ENCODE measurements at places on chromosomes 13 and 19.

- no peak for DNase-seq
Measured at GRCh38 chr13:40103864-40104263, 448.4 kb downstream of the COG6 start.

GRCh38 chr19:6010107-6010506 lies 32.2 kb upstream of the RANBP3 start:
- DNase-seq = no peak

DNA sequence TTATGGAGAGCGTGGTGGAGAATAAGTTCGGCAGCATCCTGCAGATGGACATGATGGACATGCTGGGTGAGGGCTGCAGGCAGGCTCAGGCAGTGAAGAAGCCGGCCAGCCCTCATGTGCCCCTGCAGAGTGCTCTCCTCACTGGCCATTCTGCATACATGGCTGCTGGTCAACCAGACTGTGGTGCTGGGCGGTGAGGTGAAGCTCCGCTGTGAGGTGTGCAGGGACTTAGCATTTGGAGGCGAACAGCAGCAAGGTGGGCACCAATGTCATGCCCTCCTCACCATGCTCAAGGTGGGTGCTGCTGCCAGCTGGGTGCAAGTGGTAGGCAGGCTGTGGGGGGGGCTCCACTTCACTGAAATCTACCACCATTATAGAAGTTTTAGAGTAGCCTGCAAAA lies 5.7 kb upstream of the ZNF492 start:
- DNase-seq = no peak

GRCh38 chr13:66967811-66968597 lies 262.1 kb downstream of the PCDH9 start:
- DNase-seq = no peak

DNA sequence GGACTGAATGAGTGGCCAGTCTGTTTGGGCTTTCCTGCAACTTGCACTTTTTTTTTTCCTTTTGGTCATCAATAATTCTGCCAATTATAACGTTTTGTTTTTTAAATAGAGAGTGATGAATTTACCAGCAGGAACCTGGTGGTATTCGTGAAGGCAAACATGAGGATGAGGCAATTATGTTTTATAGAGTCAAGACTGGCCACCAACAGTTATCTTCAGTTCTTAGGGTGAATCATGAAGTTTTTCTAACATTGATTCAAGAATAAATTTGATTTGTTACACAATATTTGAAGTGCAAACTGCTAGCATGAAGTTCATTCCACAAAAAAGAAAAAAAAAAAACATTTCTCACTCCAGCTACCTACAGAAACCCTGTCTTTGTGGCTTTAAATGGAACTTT lies 244.5 kb downstream of the SPRY2 start:
- DNase-seq = no peak

GRCh38 chr13:76466043-76466442 lies 420.2 kb downstream of the KCTD12 start:
- DNase-seq = no peak

DNA sequence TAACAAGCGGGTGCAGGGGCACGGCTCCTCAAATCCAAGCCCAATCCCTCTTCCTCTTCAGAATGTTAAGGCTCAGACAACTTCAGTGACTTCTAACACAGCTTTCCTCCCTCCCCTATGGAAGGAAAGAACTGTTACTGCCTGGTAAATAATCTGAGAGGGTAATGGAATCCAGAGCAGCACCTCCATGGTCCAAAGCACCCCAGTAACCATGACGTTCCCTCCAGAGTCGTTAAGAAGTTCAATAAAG lies 969 bp downstream of the AKT2 start:
- no peak for DNase-seq

DNA sequence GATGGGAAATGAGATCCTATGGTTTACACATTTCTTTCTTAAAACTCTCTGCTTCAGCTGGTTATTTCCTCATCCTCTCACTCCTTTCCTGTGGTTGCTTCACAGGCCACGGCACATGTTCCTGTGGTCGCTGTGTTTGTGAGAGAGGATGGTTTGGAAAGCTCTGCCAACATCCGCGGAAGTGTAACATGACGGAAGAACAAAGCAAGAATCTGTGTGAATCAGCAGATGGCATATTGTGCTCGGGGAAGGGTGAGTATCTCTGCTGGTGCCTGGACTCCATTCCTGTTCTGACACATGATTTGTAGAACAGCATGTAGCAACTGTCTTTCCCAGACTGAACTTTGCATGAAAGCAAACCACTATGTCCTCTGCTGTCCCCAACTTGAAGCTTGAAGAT lies 254.2 kb downstream of the ITGBL1 start:
- no peak for DNase-seq

DNA sequence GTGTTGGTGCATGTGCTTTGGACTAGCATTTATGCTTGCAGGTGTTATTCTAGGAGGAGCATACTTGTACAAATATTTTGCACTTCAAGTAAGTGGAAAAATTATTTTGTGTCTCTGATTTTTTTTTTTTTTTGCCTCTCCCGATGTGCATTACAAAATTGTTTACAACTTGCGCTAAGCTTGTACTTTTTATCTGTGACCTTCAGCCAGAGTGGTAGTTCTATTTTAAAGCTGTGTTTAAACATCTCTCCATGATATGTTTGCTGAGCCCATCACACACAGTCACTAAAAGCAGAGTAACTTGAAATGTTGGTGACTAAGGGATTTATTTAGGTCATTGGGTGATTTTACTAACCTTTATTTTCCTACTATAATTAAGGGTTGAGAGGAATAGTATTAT lies 20.8 kb downstream of the ITM2B start:
- no peak for DNase-seq

GRCh38 chr19:1230783-1231489 lies 6.9 kb downstream of the CBARP start:
- DNase-seq = no peak

GRCh38 chr13:113184568-113185440 lies 23.7 kb downstream of the PCID2 start:
- DNase-seq = peak; percentile 35

DNA sequence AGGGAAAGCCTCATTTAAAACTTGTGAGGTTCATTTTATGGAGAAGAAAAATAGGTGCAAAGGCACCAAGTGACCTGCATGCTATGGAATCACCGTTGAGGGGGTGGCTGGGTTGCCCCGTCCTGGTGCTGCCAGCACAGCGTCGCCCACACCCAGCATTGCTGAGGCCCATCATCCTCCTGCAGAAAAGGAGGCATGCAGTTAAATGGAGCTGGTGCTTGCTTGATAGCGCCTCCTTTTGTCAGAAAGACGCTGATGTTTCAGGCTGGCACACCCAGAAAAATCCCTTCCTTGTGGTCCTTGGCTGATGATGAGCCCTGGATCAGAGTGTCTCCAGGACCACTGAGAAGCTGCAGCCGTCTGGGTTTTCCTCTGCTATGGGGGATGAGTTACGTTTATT lies 36.9 kb downstream of the DHRS12 start:
- DNase-seq = no peak

- no peak for DNase-seq
Measured at GRCh38 chr19:32131005-32131404, 214.4 kb upstream of the ZNF507 start.

DNA sequence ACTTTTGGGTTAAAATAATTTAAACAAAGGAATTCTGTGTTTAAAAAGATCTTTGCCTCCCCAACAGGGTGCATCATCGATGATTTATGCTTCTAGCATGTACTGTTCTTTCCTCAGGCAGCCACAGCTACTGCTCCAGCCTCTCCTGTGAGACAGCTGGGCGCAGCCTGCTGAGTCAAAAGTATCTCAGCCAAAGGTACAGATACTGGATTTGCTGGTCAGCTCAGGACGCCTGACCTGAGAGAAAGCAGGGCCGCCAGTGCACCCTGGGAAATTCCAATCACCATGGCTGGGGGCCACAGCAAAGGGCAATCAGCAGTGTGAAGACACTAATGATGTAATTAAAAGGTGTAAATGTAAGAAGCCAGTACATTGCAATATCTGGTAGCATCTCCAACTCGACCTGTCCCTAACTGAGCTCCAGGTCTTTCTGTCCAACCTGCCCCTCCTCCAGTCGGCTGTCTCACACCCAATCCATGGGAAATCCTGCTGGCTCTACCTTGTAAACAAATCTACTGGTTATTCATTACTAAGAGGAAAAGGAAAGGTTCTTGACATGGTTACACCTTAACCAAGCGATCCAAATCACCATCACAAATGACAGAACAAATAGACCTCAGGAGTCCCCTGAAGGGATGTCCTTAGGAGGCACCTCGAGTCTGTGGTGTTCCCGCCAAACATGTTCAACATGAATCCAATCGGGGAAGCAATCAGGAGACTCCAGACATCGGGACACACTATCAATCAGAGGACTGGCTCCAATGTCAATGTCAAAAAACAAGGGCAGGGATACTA lies 7.3 kb downstream of the OPA3 start:
- no peak for DNase-seq

DNA sequence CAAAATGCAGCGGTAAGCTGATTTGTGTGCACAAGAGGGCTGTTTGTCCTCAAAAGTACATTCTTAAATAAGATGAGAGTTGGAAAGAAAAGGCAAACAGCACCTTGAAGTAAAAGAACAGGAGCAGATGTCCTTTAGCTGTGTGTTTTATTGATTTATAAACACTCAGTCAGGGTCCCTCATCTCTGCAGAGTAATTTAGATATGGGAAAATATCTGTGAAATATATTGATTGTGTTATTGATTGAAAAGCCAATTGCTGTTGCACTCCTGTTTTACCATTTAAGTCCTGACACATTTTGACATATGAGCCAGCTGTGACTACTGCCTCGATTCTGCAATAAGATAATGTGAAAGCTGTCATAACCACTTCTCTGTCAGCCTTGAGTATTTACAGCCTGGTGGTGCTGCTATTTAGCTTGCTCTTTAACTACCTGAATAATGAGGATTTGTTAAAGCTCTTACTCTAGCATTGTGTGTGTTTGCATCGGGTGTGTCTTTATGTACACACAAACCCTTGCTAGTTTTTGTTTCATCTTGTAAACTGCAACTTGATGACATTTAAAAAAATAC lies 550.1 kb downstream of the DACH1 start:
- no peak for DNase-seq

- DNase-seq = no peak
Measured at GRCh38 chr13:27133889-27134288, 37.7 kb downstream of the USP12 start.

GRCh38 chr19:50184196-50184595 lies 19.2 kb upstream of the MYH14 start:
- no peak for DNase-seq
